ENCODE measurements at places on chromosomes 12 and 14.

DNA sequence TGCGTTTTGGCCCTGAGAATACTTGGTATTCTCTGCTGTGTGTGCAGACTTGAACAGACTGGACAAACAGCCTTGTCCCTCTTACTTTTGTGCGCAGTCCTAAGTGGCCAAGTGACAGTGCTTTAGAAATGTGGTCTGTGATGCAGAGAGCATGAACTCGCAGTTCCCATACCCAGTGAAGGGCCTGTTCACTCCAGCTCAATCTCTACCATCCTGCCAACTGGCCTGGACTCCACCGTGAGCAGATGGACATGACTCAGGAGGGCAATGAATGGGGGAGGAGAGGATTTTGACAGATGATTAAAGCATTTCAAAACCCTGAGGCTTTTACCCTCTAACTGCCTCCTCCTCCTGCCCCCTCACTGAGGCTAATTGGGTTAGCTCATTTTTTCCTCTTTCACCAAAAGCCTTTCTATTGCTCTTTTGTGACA is 62.5 kb upstream of the PYGL start:
- no peak for DNase-seq

GRCh38 chr12:114266536-114266935 is 139.4 kb downstream of the TBX5 start:
- DNase-seq, result no peak

DNA sequence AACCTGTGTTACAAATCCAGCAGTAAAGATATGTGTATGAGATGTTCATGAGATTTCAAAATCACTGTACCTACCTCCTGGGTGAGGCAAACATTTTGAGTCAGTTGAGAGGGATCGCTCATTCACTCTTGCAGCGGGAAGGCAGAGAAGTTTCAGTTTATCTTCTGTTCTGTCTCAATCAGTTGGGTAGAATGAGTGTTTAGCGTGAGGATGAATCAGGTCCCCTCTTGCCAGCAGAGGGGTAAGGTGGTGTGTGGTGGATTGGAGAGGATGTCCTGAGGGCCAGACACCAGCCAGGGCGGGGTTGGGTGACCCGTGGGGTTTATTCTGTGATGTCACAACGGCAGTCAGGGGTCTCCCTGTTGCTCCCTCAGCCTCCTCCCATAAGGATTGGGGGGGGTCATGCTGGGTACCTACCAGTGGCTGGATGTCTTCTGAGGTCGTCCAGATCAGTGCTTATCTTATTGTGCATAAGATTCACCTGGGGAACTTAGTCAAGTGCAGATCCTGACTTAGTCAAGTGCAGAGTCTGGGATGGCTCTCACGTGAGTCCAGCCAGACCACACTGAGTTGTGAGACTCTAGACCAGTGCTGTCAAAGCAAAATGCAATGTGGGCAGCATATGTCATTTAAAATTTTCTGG is at the start of gene GSG1:
GSG1 (minus strand) TSS at position 277 of the 643 bp plus-strand sequence; CDS start at position 122, 155 bp downstream.
- DNase-seq, result peak; percentile 48

DNA sequence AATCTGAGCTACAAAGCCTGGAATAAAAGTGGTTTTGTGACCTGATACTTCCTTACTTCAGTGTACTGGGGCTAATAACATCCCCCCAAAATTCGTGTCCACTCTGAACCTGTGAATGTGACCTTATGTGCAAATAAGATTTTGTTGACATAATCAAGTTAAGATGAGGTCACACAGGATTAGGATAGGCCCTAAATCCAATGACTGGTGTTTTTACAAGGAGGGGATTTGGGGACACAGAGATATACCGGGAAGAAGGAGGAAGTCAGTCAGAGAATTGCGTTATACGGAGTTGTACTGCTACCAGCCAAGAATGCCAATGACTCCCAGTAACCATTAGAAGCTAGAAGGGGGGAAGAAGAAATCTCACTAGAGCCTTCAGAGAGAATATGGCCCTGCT is 299.9 kb downstream of the ACSS3 start:
- DNase-seq, result no peak

- DNase-seq, result no peak
These were observed 50.8 kb downstream of the PPP2R5E start for GRCh38 chr14:63492391-63492790.

DNA sequence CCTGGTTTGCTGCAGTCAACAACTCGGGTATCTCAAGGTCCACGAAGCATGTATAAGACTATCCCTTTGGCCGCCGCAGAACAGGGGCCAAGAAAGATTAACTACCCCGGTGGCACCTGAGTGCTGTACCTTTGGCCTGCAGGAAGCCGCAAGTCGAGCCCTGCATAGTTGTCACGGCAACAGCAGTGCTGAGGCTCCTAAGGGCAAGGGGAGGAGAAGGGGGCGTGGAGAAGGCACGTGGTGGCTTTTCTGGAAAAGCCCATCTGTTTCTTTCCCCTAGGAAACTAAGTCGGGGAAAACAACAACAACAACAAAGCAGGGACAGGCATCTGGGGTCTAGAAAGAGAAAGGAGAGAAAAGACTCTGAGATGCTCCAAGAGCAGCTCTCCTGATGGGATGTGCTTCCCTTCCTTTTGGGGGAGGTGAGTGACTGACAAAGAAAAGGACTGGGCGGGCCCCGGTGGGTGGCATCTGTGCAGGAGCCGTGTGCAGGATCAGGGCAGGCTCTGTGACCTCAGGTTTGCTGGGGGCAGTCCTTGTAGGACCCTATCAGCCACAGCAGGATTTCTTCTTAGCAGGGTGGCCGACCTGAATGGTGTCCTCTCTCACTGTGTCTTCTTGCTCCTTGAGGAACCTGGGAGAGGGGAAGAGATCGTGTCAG is 123.9 kb downstream of the PRMT8 start:
- DNase-seq, result no peak

- no peak for DNase-seq
These were observed 190.2 kb downstream of the TBX5 start for GRCh38 chr12:114215746-114216145.

DNA sequence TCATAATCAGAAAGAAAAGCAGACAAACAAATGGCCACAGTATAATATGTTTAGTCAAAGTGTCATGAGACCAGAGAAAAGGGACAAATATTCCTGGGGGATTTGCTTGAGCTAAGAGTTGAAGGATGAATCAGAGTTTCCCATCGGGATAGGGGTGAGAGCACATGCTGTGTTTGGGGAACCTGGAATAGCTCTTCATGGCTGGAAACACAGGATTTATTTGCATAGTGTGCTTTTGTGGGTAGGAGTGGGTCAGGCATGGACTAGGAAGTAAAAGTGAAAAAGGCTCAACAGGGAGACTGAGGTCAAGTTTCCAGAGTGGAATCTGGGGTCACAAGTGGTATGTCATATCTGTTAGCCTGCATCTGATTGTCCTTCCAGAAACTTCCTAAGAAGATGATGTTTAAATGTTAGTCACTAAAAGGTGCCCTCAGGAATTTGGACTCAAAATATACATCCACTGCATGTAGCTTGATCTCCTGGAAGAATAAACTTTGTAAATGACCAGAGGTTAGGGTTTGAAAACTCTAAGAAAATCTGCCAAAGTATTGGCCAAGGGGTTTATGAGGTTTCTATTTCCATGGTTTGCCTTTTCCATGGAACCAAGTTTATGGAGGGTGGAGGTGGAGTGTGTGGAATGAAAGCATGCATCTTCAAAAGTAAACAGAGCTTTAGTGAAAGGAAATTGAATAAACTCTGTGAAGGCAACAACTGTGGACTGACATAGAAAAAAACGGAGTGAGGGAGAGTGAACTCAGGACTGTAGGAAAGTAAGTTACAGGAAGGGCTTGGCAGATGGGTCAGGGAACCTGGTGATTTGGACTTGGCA is 344.6 kb downstream of the C12orf75 start:
- no peak for DNase-seq

DNA sequence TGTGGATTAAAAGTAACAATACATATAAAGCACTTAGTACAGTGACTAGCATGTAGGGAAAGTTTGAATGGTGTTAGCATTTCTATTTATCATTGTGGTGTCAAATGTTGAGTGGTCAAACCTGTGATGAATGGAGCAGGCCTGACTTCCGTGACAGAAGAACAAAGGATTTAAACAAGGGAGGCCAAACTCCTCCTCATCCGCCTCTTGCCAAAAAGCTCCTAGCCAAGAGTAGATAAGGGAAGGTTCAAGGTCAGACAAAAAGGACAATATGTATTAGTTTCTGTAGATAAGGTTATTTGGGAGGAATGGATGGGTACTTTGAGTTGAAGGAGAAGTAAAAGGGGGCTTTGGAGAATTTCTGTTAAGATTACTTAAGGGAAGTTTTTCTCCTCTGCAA is 6.5 kb downstream of the RNASE7 start:
- no peak for DNase-seq

GRCh38 chr14:100083706-100084105 is 18.5 kb downstream of the EVL start:
- DNase-seq, result no peak

DNA sequence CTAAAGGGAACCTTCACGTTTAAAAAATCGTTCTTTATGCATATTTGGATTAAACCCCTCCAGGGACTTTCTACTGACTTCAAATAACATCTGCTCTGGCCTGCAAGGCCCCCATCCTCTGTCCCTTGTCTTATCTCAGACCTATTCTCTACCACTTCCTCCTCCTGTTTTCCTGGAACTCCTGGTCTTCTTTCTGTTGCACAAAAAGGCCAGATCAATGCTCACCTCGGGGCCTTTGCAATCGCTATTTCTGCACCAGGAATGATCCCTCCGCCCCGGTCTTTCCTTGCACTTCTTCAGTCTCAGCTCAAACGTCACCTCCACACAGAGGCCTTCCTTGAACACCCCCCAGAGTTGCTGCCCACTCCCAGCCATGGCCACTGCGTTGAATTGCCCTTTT is 57.6 kb upstream of the BEGAIN start:
- DNase-seq, result no peak

GRCh38 chr12:2049604-2050540 is 2.9 kb upstream of the CACNA1C start:
- no peak for DNase-seq

GRCh38 chr12:89995870-89996269 is 287.2 kb upstream of the ATP2B1 start:
- no peak for DNase-seq

DNA sequence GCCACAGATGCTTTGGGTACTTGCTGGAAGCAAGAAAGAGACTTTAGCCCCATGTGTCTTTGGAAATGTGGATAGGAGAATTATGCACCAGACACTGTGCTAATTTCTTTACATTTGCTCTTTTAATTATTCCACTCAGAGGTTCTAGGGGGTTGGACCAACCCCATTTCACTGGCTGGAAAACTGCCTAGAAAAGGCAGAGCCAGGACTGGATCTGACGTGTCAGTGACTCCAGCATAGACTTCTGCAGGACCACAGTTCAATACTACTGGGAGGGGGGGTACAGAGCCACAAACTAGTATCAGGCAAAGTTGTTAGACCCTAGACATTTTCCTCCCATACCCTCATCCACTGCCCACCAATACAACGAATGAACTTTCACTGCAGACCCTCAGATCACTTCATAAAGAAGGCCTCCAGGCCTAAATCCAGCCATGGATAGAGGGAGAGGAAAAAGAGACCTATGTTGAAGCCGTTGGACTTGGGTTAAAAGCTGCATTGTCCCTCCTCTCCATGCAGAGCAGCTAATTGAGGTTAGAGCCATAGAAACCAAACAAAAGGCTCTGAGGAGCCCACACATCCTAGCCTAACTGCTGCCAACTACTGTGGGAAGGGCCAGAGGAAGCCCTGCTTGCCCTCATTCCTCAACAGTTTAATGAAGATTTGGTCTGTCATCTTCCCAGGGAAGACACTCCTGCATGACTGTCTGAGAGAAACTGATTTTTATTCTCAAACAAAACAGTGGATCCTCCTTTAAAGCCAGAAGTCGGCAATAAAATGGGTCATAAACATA is 68.7 kb downstream of the STON2 start:
- DNase-seq, result no peak

All from stimulated activated CD8-positive, alpha-beta memory T cell treated with anti-CD3 and anti-CD28 coated beads, Interleukin-7, amount 100 ng/mL, for 48 hours (primary cell).